Stimulated activated CD4-positive, alpha-beta T cell treated with anti-CD3 and anti-CD28 coated beads, Interleukin-1b, Interleukin-23, amount 100 ng/mL, for 1 hour (primary cell): ENCODE measurements at places on chromosomes 16 and 17.

GRCh38 chr16:65534121-65534528, 412.3 kb upstream of the CDH11 start:
- DNase-seq, result no peak

GRCh38 chr17:81907219-81908145, 3.7 kb downstream of the PCYT2 start:
- DNase-seq, result no peak

- DNase-seq, result no peak
Observed at GRCh38 chr16:87304951-87305350, 12.2 kb downstream of the C16orf95 start.

- no peak for DNase-seq
Observed at GRCh38 chr17:72386619-72387237, 265.9 kb downstream of the SOX9 start.

- no peak for DNase-seq
Observed at GRCh38 chr17:31699281-31699680, 159.8 kb downstream of the COPRS start.

DNA sequence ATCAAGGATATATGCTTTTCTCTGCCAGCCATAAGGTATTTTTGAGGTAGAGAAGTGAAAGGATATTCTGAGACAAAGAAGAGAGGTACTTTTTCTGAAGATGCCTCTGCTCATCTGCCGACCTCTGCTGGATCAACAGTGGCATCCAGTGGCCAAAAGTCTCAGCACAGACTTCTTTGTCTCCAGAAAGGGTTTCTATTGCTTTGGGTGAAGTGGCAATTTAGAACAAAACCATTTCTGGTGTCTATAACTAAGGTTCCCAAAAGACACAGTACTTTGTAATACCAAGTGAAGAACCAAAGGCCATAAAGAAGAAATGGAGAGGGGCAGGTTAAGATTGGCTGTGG, 155.2 kb upstream of the C17orf78 start:
- DNase-seq, result no peak

- DNase-seq, result no peak
Observed at GRCh38 chr17:37110746-37111145, 162.0 kb downstream of the AATF start.

DNA sequence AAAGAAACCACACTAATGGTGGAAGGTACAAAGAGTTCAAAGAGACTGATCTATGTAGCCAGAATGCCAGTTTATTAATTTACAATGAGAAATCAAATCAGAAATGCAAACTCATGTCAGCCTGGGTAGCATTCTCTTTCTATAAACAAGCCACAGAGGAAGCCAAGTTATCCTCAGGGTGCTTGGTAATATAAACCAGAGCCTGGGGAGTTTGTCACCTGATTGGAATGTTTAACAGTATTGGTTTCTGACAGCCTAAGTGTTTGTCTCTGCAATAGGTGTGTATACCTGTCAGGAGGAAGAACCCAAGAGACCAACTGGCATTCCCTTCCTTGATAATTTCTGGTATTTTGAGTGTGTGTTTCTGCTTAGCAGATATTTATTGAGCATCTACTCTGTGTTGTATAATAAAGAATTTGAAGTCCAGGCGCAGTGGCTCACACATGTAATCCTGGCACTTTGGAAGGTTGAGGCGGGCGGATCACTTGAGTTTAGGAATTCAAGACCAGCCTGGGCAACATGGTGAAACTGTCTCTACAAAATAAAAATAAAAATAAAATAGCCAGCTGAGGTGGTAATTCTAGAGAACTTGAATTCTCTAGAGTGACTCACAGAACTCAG, 3.1 kb upstream of the C17orf58 start:
- no peak for DNase-seq

- DNase-seq, result no peak
Observed at GRCh38 chr16:61105544-61105943, 930.7 kb downstream of the CDH8 start.
